T-helper 9 cell (primary cell): ENCODE measurements at places on chromosomes 11 and 22.

DNA sequence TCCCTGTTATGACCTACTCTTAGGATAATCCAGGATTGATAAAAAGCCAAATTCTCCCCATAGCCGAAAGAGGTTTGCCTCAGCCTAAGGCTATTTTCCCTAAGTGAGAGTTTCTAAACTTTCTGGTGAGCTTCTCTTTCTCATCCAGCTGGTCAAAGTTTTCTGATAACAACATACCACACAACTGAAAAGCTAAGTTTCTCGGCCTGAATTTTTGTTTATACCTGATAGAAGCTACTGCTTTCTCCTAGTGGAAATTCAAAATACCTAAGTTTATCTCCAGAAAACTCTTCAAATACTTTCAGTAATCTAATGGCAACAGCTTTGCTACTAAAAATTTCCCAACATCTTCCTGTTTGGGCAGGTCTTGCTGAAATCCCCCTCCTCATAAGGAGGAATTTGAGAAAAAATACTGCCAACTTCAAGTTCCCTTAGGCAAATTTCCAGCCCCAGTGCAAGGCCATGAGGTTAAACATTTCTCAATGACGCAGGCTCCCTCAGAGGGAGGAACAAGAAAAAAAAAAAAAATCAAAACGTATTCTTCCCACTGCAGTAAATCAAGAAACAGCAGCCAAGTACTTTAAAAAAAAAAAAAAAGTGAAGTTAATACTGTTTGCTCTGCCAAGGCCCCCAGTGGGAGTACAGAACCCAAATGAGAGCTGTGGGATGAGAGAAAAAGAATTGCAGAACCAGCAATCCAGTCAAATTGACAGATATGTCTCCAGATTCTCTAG, 127.0 kb downstream of the MRTFA start:
- DNase-seq = no peak

- no peak for DNase-seq
Measured at GRCh38 chr11:11426226-11426952, 73.3 kb upstream of the CSNK2A3 start.

- DNase-seq = no peak
Measured at GRCh38 chr22:22462813-22463567, 45.6 kb downstream of the ZNF280B start.

- DNase-seq = no peak
Measured at GRCh38 chr11:10886652-10887250, 28.9 kb upstream of the ZBED5 start.

DNA sequence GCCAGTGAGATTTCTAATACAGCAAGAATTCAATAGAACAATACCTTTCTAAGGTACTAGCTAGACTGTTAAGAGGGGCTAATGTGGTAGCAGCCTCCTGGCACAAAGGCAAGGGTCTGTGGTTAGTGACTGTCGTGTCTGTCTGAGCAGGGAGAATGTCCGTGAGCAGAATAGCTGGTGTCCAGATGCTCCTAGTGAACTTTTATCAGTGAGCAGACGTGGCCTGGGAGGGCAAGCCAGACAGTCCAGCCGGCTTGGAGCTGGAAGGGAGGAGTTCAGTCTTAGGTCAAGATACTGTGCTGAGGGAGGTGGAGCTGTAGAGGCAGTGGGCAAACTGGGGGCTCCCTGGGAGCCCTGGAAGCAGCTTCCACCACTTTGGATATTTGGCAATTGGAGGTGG, 138.6 kb downstream of the TEAD1 start:
- no peak for DNase-seq

DNA sequence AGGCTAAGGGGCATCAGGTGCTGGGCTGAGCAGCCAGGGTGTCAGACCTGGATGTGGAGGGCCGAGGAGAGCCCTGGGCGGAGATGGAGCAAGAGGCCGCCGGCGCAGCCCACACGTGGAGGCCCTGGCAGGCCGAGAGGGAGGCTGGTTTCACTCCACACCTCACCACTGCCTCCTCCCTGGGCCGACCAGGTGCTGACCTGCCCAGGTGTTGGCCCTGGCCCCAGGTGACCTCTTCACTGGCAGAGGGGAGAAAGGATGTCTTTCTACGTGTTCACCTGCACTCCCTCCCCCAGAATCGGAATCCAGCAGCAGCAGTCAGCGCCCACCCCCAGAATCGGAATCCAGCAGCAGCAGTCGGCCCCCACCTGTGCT, 781 bp downstream of the ANO9 start:
- no peak for DNase-seq

GRCh38 chr22:45296628-45297297, 12.0 kb downstream of the UPK3A start:
- DNase-seq = peak; percentile 19
